ENCODE measurements at places on chromosomes 7 and 10. TPM values are rescaled to one million over a fixed set of nuclear protein-coding genes. Genes with fewer than 3 reads are reported as not detected.

DNA sequence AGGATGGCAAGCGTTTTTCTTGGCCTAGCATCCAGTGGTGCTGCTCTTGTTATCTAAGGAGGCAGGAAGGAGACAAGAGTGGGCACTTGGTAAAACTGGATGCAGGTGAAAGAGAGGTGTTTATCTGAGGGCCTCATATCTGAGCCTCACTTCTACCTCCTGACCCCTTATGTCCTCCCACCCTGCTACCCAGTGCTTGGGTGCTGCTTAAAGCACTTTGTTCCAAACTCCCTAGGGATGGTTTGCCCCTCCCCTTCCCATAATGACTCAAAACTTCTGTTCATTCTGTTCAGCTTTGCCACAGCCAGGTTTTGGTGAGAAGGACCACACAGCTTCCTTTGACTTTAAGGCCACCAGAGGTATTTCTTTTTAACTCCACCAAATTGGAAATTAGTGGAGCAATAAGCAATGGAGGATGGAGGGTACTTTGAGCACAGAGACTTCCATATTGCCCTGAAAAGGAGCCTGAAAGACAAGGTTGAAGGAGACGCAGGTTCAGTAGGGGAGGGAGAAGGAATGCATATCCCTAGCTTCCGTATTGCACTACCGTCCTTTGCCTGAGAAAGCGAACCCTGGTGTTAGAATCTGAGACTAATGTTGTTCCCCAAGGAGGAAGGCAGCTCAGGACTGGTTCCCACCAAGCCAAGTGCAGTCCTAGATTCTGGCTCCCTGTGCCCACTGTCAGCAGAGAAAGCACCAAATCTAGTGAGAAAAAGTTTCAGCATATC is 30.1 kb downstream of the ENTPD1 start:
- DNase-seq, result no peak

DNA sequence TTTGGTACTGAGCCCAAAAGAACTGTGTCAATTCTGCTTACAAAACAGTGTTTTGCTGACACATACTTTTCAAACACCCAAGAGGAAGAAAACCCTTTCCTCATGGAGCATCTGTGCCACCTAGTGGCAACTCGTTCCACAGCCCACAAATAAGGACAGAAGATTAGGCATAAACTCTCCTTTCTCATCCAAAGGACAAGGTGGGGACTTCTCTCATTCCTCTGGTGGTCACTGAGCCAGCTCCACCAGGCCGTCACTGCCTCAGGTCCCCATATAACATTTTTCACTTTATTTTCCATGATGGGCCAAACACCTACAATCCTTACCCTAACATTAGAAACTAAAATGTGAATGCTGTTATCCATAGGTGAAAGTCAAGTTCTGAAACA is 76.9 kb downstream of the RNF216 start:
- DNase-seq, result peak; percentile 77

- DNase-seq, result no peak
Observed at GRCh38 chr7:7223250-7223649, 40.9 kb downstream of the C1GALT1 start.

DNA sequence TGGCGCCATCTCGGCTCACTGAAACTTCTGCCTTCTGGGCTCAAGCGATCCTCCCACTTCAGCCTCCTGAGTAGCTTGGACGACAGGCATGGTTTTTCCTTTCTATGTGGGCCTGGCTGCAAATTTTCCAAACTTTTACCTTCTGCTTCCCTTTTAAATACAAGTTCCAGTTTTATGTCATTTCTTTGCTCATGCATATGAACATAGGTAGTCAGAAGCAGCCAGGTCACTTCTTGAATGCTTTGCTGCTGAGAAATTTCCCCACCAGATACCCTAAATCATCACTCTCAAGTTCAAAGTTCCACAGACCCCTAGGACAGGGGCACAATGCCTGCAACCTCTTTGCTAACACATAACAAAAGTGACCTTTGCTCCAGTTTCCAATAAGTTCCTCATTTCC is 21.6 kb upstream of the RPEL1 start:
- DNase-seq, result no peak

- DNase-seq, result no peak
Observed at GRCh38 chr7:13336227-13336626, 648.8 kb downstream of the ARL4A start.

DNA sequence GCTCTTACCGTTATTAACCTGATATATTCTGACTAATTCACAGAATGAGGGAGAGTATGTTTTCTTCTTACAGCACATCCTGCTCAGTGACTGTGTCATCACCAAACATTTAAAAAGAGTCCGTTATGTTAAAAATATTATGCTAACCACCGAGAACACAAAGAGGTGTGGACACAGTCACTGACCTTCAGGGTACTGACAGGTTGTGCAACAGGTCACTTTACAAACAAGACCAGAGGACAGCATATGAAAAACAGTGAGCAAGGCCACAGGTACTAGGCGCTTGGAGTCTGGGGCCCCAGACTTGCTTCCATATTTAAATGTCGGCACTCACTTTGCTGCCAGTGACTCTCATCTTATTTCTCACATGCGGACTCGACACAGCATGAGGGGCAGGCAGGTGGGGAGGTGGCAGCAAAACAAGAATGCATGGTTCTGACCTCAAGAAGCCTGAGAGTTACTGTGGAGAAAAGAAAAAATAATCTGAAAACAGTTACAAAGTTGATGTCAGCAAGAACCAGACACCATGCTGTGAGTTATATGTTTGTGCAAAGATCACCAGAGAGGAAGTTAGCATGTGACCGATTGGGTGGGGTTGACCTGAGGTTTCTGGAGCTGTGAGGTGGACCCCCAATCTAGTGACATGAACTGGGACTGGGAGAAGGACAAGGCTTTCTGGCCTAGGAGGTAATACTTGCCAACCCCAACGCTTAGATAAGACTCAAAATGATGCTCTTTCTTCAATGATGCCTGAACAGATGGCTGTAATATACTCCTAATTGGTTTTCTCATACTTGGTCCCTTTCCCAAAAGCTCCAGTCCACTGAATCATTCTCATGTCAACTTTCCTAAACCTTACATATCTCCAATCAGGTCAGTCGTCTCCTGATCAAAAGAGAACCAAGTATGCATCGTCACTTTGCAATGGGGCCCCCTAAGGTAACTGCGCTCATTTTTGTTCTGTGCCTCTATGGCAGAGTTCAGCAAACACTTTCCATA is 102.4 kb downstream of the HIPK2 start:
- DNase-seq, result no peak

DNA sequence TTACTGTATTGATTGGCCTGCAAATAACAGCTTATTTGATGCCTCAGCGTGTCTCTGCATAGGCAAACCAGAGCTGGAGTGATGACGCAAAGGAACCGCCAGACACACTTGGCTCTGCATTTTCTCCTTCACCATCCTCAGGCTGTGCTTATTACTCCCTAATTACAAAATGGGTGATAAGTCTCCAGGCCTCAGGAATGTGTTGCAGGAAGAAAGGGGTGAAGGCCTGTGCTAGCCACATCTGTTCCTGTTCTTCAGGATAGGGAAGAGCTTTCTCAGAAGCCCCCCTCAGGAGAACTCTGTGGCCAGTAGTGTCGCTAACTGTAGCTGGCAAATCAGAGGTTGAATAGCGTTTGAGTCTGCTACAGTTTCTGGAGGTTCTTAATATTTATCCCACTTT is 5.1 kb downstream of the TDRD1 start:
- no peak for DNase-seq

DNA sequence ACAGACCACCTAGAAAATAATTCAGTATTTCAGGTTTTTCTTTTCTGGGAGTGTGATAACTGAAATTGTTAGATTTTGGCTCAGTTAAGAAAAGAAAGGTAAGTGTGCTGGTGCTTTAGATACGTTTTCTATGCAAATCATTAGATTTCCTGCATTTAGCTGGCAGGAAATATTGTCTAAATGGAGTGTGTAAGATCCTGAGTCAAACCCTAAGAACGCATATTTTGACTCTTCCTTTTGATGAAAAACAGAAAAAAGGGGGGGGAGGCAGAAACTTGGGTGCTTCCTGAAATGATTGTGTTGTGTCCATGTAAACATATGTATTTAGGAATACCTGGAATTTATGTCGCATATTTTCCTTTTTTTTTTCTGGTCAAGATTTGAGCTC is 1.2 kb downstream of the GRK5 start:
- no peak for DNase-seq

GRCh38 chr7:92727755-92728154 is 108.6 kb downstream of the CDK6 start:
- no peak for DNase-seq

DNA sequence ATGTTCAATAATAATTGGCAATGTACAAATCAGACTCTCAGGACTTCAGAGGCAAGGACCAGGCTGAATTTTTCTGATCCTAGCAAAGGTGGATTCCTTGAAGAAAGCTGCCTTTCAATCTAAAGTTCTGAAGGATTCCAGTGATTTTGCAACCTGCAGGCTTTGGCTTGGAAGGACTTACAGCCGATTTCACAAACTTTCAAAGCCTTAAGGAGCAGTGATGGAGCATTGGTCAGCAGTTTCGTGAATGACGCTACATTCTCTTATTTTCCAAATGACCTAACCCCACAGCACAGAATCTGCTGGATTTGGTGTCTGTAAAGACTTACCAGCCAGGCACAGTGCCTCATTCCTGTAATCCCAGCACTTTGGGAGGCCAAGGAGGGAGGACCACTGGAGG is 167.5 kb downstream of the ARHGAP12 start:
- no peak for DNase-seq

DNA sequence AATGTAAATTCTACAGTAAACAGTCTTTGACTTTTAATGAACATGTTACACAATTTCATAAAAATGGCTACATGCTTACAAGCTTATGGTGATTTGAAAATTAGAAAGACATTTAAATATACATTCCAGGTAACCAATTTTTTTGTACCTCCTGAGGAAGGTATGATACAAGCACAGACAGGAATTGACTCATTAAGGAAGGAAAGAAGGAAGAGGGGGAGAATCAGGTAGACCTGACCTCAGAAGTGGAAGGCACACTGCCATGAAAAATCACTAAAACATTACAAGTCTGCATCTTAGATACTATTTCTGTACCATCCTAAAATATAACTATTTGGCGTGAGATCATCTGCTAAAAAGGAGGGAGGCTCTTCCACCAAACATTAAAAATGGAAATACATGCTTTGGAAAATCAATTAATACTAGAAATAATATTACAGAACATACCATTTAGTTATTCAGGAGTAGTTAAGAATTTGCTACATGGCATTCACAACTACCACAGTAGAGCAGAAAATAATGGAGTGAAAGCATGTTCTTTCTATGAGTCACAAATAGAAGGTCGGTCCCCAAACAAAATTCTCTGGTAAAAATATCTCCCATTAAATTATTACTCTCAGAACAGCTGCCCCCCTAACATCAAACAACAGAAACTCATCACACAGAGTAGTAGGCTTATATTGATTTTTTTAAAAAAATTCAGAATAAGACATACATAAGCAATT is 15.2 kb downstream of the RAB11FIP2 start:
- no peak for DNase-seq

GRCh38 chr7:21334906-21335305 is 93.0 kb upstream of the SP4 start:
- no peak for DNase-seq

DNA sequence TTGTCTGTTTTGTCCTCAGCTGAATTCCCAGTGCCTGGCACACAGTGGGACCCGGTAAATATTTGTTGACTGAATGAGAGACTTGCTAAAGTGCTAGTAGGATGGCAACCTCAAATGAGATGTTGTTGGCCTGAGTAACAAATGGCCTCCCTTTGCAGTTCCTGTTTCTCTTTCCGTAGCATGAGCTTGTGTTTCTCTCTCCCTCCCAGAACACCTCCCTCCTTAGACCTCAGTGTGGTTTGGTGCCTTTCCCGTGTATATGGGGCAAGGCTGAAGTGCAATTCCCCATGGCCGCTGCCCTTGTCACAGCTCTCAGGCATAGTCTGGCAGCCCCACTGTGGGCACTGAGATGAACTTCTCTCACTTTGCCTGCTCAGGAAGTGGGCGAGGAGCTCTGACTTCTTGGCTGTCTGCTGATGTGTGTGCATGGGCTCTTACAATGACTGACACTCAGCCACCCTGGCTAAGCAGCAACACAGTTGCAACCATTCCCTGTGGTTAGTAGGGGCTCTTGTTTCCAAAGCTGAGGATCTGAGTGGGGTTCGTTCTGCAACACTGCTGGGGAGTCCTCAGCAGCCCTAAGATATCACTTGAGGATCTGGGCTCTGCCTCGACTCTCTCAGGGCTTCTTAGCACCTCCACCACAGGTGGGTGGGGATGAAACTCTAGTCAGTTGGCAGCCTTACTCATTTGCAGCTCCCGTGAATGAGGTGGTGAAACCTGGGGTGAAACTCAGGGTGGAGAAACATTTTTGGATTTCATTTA is 136.1 kb downstream of the ICA1 start:
- DNase-seq, result no peak

- DNase-seq, result no peak
Observed at GRCh38 chr7:13628239-13629001, 361.0 kb downstream of the ETV1 start.

- no peak for DNase-seq
Observed at GRCh38 chr10:12609435-12609834, 260.1 kb downstream of the CAMK1D start.

DNA sequence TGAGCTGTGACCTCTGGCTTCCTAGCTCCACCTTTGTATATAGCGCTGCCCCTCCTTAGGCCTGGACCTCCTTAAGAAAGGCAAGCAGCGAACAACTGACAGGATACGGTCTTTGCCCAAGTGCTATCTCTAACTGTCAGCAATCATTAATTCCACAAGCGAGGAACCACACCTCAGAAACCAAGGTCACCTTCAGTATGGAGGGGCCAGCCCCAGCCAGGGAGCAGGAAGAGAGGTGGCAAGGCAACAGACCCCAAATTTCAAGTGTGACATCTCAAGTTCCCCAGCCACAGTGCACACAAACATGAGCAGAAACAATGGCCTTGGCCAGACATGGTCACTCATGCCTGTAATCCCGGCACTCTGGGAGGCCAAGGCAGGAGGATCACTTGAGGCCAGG is 4.8 kb upstream of the AOC1 start:
- no peak for DNase-seq

The WEE2 gene
- 0.32 TPM for polyA plus RNA-seq

The CALHM1 gene
- 0.09 TPM for polyA plus RNA-seq

The CPEB3 gene
- 3.9 TPM for polyA plus RNA-seq

The ASAH2B gene
- polyA plus RNA-seq, result 16.3 TPM

The PPRC1 gene
- polyA plus RNA-seq, result 27.9 TPM

The SLC26A5 gene
- 0.17 TPM for polyA plus RNA-seq

The SLC13A1 gene
- polyA plus RNA-seq, result 18.8 TPM

The HTR5A gene
- not detected for polyA plus RNA-seq

The COL26A1 gene
- polyA plus RNA-seq, result 26.4 TPM

The FBXL13 gene
- polyA plus RNA-seq, result 2.0 TPM

The TRIM50 gene
- 0.23 TPM for polyA plus RNA-seq

The IL15RA gene
- polyA plus RNA-seq, result 2.4 TPM

The HACD1 gene
- 13.5 TPM for polyA plus RNA-seq

The PRKAG2 gene
- 31.0 TPM for polyA plus RNA-seq

The GPRIN2 gene
- polyA plus RNA-seq, result 4.2 TPM

The DYDC2 gene
- 2.1 TPM for polyA plus RNA-seq

The SEMA3A gene
- 15.6 TPM for polyA plus RNA-seq

The DNAJC2 gene
- 46.2 TPM for polyA plus RNA-seq

The LRRN3 gene
- 4.6 TPM for polyA plus RNA-seq

Measured in right renal pelvis (tissue), 4 donors.